ENCODE measurements at places on chromosomes 12 and 14.

DNA sequence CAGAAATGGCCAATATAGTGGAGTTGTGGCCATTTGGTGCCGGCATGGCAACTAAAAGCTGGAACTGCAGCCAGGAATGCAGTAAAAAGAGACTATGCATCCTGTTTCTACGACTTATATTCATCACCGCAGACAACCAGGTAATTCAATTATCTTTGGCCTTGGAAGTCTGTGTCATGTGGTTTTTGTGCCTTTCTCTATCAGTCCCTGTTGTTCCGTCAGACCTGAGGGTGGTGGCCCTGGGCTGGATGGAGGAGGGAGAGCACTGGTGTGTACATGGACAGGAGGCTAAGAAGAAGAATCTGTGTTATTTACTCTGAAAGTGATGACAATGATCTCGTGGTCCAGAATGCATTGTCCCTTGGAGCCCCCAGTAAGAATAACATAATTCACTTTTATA lies 852.6 kb downstream of the VRK1 start:
- DNase-seq, result no peak

DNA sequence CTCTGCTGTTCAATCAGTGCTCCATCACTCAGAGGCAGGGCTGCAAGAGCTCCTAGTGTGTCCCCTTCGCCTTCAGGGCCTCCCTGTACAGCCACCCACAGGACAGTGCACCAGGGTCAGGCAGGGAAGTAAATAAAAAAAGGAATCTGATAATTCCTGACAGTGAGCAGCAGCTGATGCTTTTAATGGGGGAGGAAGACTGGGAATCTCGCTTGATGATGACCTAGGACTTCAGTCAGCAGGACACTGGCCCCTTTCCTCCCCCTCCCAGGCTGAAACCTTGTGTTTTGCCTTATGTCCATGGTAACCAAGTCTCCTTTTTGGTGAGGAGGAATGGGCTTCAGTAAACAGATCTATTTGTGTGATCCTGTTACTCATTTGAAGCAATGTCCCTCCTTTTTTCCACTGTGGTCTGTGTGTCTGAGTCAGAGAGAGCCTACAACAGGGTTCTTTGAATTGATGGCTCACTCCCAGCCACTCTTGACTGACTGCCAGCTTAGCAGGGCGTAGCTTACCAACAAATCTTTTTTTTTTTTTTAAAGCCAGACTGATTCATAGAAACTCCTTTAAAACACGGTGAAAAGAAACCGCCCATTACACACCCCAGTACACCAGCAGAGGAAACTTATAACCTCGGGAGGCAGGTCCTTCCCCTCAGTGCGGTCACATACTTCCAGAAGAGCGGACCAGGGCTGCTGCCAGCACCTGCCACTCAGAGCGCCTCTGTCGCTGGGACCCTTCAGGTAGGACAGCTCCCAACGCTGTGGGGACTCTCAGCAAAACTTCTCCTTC lies at the start of gene EMP1:
Gene EMP1 (plus strand): TSS at position 597 of the 792 bp plus-strand sequence. CDS start 14,785 bp downstream, outside the sequence.
- DNase-seq, result peak; percentile 41

DNA sequence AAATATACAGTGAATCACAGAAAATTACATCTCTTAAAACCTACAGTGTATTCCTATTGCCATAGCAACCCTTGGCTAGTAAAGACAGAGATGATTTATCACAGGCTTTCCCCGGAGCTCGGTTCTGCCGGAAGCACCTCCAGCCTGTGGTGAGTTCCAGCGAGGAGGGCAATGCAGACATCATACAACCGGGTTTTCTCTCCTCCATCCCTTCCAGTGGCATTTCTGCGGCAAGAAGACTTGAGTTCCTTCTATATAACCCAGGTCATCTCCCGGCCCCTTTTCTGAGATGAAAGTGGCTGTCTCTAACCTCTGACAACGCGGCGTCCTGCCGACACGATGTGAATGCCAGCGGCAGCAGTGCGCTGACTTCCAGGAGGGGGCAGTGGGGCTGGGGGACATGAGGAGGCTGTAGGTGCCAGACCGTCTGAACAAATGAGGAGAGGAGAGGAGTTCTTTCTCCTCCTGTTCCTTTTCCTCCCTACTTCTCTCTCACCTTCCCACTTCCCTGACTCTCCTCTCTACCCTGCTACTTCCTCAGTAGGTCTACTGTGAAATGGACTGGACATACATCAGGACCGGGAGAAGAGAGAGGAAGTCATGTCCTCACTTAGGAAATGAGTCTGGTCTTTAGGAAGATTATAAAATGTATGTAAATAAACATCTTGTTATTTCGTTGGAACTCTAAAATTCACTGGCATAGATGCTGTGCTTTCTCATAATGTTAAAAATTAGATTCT lies 68.6 kb upstream of the MAX start:
- no peak for DNase-seq

GRCh38 chr12:102344691-102345090 lies 135.7 kb downstream of the IGF1 start:
- DNase-seq, result no peak

- DNase-seq, result no peak
Observed at GRCh38 chr12:113314121-113314529, 20.8 kb downstream of the SLC8B1 start.

GRCh38 chr12:5379749-5380496 lies 52.0 kb upstream of the NTF3 start:
- no peak for DNase-seq

- no peak for DNase-seq
Observed at GRCh38 chr14:24334431-24335291, at the start of gene ADCY4. Gene ADCY4, minus strand, starts transcription at chr14:24335071. Its CDS starts 419 bp downstream, at chr14:24334652.

- no peak for DNase-seq
Observed at GRCh38 chr14:87990682-87991081, 2.3 kb downstream of the GALC start.

DNA sequence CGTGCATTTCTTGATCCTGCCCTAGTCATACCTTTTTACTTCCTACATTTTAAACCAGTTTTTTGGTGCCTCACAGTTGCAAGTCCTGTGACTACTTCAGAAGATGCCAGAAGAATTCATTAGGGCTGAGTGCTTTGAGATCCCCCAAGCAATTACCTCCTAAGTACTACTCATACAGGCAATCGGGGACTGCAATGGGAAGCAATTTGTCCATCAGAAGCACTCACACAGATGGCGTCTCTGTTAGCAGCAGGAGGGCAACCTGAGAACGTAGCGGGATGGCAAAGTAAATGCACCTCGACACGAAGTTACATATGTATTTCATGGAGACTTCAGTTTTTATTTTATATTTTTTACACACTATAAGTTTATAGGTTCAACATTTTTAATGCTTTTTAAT lies 188.3 kb downstream of the CAPZA3 start:
- DNase-seq, result no peak

DNA sequence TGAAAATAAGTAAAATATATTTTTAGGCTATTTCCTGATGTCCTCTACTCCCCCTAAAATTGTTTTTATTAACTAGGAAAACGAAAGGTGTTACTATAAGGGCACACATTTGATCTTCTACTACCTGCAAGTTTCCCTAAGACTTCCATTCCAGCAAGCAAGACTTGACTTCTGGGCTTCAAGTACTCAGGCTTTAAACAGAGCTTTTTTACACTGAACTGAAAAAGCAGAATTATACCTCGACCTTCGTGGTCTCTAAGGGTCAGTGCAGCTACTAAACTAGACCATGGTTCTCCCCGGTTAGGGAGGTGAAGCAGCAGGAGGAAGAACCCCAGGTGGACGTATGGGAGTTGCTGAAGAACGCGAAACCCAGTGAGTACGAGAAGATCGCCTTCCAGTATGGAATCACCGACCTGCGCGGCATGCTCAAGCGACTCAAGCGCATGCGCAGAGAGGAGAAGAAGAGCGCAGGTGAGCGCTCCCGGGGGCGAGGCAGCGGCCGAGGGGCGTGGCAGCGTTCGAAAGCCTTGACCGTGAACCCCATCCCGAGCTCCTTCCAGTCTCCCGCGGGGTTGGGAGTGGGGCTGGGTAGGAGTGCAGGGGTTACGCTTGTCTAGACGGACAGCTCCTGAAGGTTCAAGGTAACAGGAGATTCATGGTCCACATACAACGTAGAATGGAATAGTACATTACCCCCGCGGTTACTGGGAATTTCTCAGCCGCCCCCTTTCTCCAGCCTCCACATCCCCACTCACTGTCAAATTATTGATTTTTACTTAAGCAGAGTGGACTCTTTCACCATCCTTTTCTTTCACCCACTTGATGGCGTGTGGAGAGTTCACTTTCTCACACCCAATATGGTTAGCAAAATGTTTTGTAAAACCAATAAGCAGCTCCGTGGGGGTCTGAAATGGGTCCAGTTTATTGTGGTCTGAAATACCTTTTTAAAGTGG lies 47.6 kb downstream of the MYBPC1 start:
- DNase-seq, result no peak

DNA sequence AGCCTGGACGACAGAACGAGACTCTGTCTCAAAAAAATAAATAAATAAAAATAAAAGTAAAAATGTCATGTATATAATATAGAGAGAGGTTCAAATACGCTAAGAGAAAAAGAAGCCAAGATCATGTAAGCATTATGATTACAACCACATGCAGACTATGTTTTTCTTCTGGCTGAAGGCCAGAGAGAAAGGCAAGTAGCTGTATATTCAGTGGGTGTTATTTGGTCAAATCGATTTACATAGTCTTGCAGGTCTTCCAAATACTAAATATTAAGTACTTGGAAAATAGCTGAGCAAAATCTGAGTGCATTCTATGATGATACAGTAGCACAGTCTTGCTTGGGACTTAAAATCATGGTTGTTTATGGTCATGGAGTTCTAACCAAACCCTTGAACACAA lies 758.0 kb downstream of the DIO2 start:
- no peak for DNase-seq

DNA sequence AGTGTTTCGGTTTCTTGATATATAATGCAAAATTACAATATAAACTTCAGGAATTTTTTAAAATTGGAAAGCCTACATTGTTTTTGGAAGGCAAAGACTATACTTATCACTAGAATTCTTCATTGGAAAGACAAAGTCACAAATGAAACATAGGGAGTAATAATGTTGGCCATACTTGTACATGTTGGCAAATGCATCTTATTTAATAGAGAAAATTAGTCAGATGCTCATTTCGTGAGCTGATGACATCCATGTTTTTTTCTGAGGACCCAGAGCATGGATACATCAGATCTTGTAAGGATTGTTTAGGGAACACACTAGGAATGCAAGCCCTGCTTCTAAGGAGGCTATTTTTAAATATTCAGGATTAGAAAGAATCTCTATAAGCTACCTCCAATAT lies 4.6 kb upstream of the SLC15A5 start:
- DNase-seq, result no peak

GRCh38 chr12:69546693-69547438 lies 38.4 kb upstream of the CCT2 start:
- DNase-seq, result no peak

GRCh38 chr12:90858252-90858651 lies 96.7 kb downstream of the CCER1 start:
- no peak for DNase-seq

- DNase-seq, result no peak
Observed at GRCh38 chr12:124862768-124863415, 772 bp downstream of the SCARB1 start.

- no peak for DNase-seq
Observed at GRCh38 chr14:91009501-91010152, 50.8 kb downstream of the RPS6KA5 start.

DNA sequence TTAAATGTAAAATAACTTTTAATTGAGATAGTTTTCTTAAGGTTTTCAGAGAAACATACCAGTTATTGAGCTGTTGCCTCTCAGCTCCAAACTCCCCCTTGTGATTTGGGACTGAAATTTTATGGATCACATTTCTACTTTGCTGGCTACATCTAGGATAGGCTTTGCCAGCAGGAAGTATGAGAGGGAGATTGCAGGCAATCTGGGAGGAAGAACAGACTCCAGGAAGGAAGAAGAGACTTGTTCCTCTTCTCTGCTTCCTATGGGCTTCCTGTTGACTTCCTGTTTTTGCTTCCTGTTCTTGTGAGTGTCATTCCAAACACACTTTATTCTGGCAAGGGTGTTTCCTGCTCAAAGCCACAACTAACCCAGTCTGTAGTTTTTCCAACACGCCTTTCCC lies 312.9 kb downstream of the ITPR2 start:
- DNase-seq, result no peak

DNA sequence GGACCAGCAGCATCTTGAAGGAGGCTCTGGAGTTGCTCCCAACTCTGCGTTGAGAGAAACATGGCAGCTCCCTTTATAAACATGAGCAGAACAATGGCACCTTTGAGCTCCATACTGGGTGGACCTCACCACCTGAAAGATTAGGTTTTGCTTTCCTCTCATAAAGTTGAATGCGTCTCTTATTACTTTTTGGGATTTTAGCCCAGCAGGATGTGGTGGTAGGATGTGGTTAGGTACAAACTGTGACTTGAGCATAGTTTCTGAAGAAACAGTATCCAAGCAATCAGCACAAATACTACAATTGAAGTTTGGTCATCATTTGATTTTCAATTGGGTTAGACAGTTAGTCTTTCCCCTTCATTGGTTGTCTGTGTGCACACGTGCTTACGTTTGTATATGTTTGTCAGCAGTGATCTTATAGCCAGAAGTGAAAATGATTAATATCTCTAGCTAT lies at the start of gene PRR4:
Gene PRR4 (minus strand): TSS at position 51 of the 454 bp plus-strand sequence. CDS start 38 bp downstream, at position 13.
- DNase-seq, result no peak

GRCh38 chr12:2322554-2323120 lies 269.9 kb downstream of the CACNA1C start:
- no peak for DNase-seq

DNA sequence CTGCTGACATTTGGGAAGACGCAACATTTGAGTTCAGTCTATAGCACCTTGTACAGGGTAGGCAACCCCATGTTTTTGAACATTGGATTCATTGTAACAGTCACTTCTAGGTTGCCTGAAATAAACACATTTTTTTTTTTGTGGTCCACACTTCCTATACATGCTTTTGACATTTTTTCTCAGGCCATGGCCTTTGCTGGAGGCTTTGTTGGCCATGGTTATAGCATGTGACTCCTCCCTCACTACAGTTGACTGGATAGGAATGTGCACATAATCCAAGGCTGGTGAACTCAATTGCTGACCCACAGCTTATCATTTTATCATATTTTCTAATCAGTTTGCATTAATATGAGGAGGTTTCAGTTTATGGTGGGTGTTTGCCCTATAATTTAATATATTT lies 60.6 kb downstream of the TMEM117 start:
- no peak for DNase-seq

- no peak for DNase-seq
Observed at GRCh38 chr12:14545144-14546124, 22.2 kb downstream of the PLBD1 start.

- DNase-seq, result no peak
Observed at GRCh38 chr12:4221258-4221620, 52.3 kb upstream of the CCND2 start.
